Smooth muscle cell of the coronary artery (primary cell): ENCODE measurements at places on chromosomes 16 and 17. TPM values are rescaled to one million over a fixed set of nuclear protein-coding genes. Genes with fewer than 3 reads are reported as not detected.

RRN3 gene
- total RNA-seq, result 23.8 and 24.8 TPM in 2 replicates

CHD3 gene
- 179 and 468 TPM in 2 replicates for total RNA-seq

TERB1 gene
- total RNA-seq, result 0.08 TPM in 1 of 2 replicates, not detected in the other

CCNF gene
- total RNA-seq, result 3.9 and 9.0 TPM in 2 replicates

LLGL1 gene
- total RNA-seq, result 33.6 and 36.9 TPM in 2 replicates

TMEM100 gene
- total RNA-seq, result 0.08 and 1.2 TPM in 2 replicates

KRTAP4-3 gene
- total RNA-seq, result not detected in 2 replicates

MMP2 gene
- total RNA-seq, result 985 and 2,683 TPM in 2 replicates

FBXO39 gene
- total RNA-seq, result 0.08 and 0.82 TPM in 2 replicates

PERCC1 gene
- not detected in 2 replicates for total RNA-seq

KCNG4 gene
- total RNA-seq, result not detected in 2 replicates

SPATA22 gene
- not detected in 2 replicates for total RNA-seq

KRTAP1-5 gene
- total RNA-seq, result not detected in 2 replicates

HIGD1B gene
- total RNA-seq, result not detected in 2 replicates

ABCC6 gene
- 0.30 and 0.47 TPM in 2 replicates for total RNA-seq

COG8 gene
- 22.9 and 23.4 TPM in 2 replicates for total RNA-seq

EXOC3L1 gene
- total RNA-seq, result 0.47 TPM in 1 of 2 replicates, not detected in the other

TSPOAP1 gene
- total RNA-seq, result under 0.01 TPM in 2 replicates

TMEM114 gene
- total RNA-seq, result not detected in 2 replicates

SDR42E2 gene
- total RNA-seq, result 0.08 TPM in 1 of 2 replicates, not detected in the other

KRTAP17-1 gene
- total RNA-seq, result not detected in 2 replicates

TOP2A gene
- total RNA-seq, result 1.4 and 20.0 TPM in 2 replicates

TMEM204 gene
- 19.0 and 45.4 TPM in 2 replicates for total RNA-seq

CDH13 gene
- 68.7 and 115 TPM in 2 replicates for total RNA-seq

EVPLL gene
- total RNA-seq, result not detected in 2 replicates

TP53TG3D gene
- total RNA-seq, result 0.12 and 0.15 TPM in 2 replicates

KRT12 gene
- total RNA-seq, result under 0.01 TPM in 1 of 2 replicates, not detected in the other

GAST gene
- total RNA-seq, result not detected in 2 replicates

MYH11 gene
- total RNA-seq, result under 0.01 and 0.94 TPM in 2 replicates

PDXDC1 gene
- 94.6 and 109 TPM in 2 replicates for total RNA-seq

OSGIN1 gene
- total RNA-seq, result 0.59 and 1.6 TPM in 2 replicates
